Activated CD8-positive, alpha-beta memory T cell treated with anti-CD3 and anti-CD28 coated beads for 36 hours (primary cell): ENCODE measurements at places on chromosomes 1 and 21. TPM values are rescaled to one million over a fixed set of nuclear protein-coding genes. Genes with fewer than 3 reads are reported as not detected.

SFN gene
- 0.27 TPM for total RNA-seq

MIXL1 gene
- total RNA-seq = not detected

SH3BGRL3 gene
- 399 TPM for total RNA-seq

FMOD gene
- total RNA-seq = 1.7 TPM

MROH9 gene
- not detected for total RNA-seq
